LHCN-M2 (cell line): ENCODE measurements at places on chromosomes 4 and X.
A peak's percentile ranks its signal among the peaks of the same experiment; 100 is the strongest.

DNA sequence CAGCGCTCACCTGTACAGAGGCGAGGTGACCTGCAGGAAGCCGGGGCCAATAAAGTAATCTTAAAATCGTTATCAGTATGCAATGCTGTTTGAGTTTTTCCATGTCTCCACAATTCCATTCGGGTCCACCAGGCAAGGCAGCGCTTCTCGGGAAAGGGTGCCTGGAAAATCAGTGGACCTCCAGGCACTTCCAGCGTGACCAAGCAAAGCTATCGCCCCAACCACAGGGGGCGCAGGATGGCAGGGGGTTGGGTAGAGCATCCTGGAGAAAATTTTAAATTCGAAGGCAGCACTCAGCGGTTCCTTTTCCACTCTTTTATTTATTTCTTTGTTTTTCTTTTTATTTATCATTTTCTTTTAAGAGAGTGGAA lies 5.4 kb upstream of the SOX3 start:
- DNase-seq, result no peak

DNA sequence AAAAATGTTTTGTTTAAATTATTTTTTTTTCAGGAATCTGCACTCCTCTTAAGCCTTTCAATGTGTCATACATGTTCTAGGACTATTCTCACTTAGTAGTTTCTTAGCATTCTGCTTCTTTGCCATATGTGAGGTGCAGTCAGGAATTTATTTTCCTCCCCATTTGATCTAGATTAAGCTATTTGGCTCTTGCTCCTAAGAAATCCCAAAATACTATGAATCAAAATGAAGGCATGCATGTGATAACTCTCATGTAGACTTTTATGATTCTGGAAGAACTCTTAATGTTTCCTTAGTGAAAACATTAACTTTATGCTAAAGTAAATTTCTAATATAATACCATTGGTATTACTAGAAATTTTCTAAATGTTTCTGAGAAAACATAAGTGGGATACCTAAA lies 664.5 kb downstream of the RAPGEF2 start:
- peak; percentile 16 for DNase-seq

- DNase-seq, result no peak
Observed at GRCh38 chr4:11624370-11624769, 195.7 kb upstream of the HS3ST1 start.

GRCh38 chr4:3487861-3488260 lies 24.8 kb downstream of the DOK7 start:
- DNase-seq, result no peak

- DNase-seq, result no peak
Observed at GRCh38 chr4:111930659-111931058, 214.6 kb upstream of the FAM241A start.

DNA sequence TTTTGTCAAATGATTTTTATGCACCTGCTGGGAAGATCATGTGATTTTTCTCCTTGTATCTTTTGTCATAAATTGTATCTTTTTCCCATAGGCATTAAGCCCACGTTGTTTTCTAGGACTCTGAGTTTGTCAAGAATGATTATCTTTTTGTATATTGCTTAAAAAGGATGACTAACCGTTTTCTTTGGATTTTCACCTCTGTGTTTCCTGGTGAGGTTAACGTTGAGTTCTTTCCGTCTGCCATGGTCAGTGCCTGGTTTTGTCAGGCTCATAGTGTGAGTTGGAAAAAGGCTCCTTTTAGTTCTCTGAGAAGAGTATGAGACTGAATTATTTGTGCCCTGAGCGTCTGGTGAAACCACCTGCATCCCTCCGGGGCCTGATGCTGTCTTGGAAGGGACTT lies 21.9 kb downstream of the PCGF3 start:
- DNase-seq, result no peak

DNA sequence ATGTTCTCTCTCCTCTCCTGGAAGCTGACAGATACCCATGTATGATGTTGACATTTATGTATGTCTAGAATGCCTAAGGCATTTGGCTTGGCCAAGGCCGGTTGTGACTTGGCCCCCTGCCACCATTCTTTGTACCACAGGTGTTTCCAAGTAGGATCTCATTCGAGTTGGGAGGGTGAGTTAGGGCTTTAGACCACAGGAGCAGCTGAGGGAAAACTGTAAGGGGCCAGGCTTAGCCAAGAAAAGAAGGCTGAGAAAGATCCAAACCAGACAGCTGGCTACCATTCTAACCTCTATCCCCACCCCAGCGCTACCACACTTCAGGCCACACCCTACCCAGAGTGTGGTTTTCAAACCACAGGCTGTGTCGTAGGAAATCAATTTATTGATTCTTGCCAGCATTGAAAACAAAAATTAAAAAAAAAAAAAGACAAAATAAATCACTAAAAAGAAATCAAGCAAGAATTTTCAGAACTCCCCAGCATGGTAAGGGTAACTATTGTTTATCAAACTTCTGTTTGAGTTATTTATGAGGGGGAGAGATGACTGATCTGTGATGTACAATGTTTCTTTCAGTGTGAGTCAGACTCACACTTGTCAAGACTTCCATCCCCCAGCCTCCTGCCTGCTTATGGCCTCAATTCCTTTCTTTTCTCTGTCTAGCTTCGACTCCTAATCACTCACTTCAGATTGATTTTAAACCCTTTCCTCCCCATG lies 9.9 kb downstream of the TMSB4X start:
- DNase-seq, result peak; percentile 94
